CD4-positive, alpha-beta T cell treated with Interleukin-4 for 1 hour (primary cell): ENCODE measurements at places on chromosomes 7 and 10.

GRCh38 chr7:73700069-73700423, 16.6 kb downstream of the BUD23 start:
- DNase-seq, result no peak

- DNase-seq, result no peak
Measured at GRCh38 chr7:108247614-108248013, 117.5 kb upstream of the LAMB4 start.

DNA sequence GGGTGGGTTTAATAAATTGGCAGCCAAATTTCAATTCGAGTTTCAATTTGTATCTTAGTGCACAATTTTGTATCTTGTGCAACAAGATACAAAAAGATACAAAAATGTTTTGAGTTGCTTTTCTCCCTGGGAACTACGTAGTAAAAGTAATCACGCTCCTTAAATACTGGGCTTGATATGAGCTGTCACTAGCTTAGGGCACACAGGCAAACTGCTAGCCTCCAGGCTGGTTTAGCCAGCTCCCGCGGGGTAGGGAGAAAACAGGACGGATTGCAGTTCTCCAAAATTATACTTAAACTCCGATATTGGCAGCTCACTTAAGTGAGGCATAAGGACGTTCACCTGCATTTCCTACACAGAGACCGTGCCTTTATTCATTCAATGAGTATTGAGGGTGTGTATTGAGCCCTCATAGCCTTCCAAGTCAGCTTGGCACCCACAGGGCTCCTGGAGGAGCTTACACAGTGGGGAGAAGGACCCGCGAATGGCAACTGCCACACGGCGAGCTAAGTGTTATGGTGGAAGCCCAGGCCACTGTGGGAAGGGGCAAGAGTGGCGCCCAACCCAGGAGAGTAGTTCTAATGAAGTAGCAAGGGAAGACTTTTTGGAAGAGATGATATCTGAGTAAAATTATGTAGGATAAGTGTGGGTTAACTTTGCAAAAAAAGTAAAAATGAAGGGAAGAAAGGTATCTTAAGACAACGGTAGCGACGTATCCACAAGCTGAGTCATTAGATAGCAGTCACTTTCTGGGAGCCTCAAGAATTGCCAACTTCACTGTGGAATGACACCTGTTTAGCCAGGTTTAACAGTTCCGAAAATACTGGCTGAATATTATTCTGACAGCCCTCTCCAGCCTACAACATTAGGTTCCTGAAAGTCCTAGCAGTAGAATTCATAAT, 1.6 kb upstream of the EPC1 start:
- no peak for DNase-seq

DNA sequence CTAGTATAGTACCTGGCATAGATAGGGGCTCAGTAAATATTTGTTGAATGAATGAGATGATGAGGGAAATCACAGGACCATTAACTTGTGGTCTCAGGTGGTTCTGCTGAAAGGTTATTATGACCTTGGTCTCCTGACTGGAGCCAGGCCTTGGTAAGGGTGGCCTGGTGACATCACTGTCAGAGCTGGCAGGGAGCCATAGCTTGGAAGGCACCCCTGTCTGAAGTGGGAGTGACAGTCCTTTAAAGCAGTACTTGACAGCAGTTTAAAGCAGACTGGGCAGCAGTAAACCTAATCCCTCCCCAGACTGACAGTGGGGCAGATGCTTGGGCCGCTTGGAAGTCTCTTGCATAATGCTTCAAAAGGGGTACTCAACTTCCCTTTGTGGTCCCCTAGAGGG, 13.4 kb downstream of the DPCD start:
- no peak for DNase-seq

DNA sequence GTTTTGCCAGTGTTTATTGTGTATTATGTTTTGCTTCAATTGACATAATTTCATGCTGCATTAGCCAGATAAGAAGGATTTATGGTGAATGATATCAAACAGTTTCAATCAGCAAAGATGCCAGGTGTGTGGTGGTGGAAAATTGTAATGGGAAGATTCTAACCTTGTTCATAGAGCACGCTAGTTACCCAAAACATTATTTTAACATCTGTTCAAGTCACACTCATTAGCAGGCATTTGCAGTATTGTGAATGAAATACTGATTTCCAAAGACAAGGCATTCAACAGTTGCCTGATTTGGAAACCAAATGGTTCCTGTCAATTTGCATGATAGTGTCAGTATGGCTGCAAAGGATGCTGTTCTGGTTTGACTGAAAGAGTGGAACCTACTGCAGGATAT, 129.7 kb downstream of the EPC1 start:
- no peak for DNase-seq

DNA sequence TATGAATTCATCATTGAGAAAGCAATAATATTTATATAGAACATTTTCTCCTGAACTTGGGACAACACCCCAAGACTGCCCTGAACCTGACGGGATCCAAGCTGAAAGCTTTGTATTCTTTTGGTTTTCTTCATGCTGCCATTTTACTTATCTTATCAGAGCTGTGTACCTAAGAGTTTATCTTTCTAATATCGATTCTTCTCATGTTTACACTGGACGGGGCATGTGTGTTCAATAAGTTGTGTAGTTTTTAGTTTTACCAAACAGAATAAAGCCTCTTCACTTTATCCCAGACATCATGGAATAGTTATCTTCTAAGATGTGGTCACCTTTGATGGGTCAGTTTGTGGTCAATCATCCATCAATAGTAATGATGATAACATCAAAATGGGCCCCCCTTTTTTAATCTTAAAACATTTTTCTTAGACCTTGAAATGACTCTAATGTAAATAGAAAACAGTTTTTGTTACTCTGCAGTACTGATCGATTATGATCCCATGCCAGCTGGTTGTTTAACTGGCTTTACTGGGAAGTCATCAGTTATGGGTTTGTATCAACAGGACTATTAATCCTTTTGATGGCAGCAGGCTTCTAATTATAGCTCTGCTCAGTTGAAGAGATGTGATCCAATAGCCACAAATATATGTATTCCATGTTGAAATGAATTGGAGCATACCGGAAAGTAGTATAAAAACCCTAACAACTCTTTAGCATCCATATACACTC, 446.1 kb downstream of the KCNMA1 start:
- no peak for DNase-seq

- DNase-seq, result no peak
Measured at GRCh38 chr10:13390604-13391522, 42.8 kb upstream of the SEPHS1 start.

GRCh38 chr7:132933072-132933458, 148.8 kb downstream of the CHCHD3 start:
- no peak for DNase-seq

DNA sequence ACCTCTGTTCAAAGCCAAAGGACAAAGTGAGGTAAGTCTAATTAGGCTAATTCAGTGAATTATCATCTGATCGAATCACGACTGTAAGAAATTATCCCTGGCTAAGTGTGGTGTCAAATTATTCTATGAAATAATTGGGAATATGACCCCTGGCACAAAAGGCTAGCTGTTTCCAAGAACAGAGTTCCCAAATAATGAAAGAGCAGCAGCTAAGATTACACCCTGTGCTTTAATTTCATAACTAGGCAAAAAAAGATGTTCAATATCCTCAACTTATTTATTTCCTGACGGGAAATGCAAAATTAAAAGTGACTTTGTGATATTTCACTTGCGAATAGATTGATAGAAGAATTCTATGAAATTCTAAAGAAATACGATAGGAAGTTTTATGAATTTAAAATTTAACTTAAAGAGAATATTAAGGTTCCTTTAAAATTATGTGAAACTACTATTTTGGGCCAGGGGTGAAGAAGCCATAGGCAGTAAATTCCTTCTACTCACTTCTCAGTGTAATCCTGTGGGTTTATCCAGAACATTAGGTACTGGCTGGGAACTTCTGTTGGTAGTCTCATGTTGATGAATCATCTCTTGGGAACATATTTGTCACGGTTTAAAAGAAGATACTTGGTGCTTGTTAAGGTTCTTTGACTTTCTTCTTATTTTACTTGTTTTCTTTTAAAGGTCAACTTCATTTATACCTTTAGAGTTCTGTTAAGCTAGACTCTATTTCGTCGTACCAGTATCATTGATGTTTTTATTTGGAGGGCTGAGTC, 148.5 kb downstream of the POLR1F start:
- no peak for DNase-seq

DNA sequence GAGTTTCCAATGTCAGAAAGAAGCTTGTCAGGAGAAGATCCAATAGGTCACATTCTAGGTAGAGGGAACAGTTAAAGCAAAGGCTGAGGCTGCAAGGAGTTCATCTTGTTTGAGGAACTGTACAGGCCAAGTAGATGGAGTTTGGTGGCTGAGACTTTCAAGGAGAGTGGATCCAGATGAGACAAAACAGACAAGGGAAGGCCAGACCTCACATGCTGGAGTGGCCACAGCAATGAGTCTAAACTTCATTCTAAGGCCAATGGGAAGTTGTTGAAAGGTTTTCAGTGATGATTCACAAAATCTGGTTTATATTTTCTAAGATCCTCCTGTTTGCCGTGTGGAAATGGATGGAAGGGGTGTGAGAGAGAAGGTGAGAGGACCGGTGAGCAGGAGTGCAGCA, 40.0 kb downstream of the EPDR1 start:
- DNase-seq, result no peak

DNA sequence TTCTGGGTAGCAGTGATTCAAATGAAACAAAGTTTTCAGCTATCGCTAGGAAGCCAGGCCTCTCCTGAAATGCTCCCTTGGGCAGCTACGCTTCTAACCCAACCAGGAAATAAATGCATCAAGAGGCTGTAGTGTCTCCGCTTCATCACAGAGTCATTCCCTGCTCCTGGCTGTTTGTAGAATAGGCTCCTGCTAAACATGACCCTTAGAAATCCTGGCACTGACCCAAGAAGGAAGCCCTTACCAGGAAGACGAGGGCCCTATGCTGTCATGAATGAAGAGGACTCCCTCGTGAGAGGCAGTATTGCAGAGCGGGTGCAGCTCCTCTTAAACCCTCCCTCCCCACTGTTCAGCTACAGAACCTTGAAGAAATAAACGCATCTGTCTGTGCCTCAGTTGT, 48.3 kb downstream of the NOD1 start:
- no peak for DNase-seq

GRCh38 chr10:28545967-28546644, 13.2 kb downstream of the WAC start:
- no peak for DNase-seq

- no peak for DNase-seq
Measured at GRCh38 chr7:5708271-5708670, 73.2 kb downstream of the RNF216 start.

GRCh38 chr7:88072715-88073055, 138.6 kb downstream of the ADAM22 start:
- no peak for DNase-seq

DNA sequence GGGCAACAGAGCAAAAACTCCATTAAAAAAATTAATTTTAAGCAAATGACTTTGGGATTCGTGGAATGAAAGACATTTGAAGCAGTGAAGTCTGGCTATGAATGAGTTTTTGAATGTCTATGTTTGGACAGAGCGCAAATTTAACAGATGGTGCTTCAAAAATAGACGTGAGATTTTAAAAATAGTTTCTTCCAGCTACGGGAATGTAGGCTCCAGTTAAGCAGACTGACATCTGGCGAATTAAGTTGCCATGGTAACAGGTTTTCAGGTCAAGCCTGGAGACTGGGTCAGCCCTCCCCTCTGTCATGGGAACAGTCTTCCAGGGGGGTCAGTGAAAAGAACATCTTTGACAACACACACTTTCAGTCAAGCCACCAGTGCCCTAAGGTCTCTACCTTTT, 62.0 kb downstream of the MYOF start:
- DNase-seq, result no peak

GRCh38 chr10:79129361-79129997, 60.7 kb downstream of the ZMIZ1 start:
- DNase-seq, result no peak

- DNase-seq, result no peak
Measured at GRCh38 chr7:74483402-74484336, 30.0 kb downstream of the GTF2IRD1 start.

DNA sequence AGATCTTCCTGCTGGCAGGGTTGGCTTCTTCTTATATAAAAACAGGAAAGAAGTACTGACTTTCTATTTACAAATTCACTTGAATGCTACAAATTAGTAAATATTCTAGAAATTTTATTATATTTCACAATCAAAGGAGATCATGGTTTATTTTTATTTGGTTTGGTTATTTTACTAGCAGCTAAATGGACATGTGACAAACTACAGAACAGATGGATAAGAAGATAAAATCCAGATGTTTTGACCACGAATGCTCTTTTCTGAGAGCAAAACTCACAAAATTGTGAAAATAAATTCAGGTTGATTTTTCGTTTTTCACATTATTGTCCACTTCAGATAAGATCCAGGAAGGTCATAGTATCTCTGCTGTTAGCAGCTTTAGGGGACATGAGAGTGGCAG, 55.4 kb downstream of the CACNA2D1 start:
- no peak for DNase-seq

DNA sequence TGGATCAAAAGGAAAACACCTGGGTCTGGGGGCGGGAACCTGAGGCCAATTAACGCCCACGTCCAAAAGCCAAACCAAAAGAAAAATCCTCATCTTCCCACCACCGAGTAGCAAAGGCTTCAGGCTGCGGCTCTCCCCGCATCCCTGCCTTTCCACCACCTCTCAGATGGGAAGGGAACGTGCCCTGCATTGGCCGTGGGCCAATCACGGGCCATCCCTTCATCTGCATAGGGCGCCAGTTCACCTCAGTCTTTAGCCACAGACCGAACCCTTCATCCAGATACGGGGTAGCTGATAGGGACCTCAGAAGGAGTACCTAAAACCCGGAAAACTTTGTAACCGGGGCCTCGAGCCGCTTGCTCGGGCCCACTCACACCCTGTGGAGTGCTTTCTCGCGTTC, 626 bp downstream of the PRPF18 start:
- no peak for DNase-seq

GRCh38 chr7:26965724-26966123, 101.3 kb upstream of the SKAP2 start:
- no peak for DNase-seq

GRCh38 chr10:99369126-99369525, 40.0 kb downstream of the CNNM1 start:
- no peak for DNase-seq

DNA sequence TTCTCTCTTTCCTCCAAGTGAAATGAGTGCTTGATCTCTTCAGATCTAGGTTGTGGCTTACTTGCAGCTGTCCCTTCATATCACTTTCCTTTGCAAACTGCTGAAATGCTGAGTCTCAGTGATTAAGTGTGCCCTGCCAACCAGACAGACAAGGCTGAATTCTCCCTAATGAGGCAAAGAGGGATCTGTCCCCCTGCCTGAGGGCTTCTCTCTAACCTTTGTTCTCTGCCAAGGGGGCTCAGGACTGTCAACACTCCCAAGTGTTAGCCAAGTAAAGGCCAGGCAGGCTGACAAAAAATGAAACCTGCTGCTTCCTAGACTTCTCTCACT, at the start of gene MSS51:
TSS of gene MSS51 (minus strand) at position 24 of the 330 bp plus-strand sequence. CDS start 5,277 bp downstream, outside the sequence.
- DNase-seq, result no peak

GRCh38 chr7:158076656-158077055, 511.0 kb downstream of the PTPRN2 start:
- no peak for DNase-seq

DNA sequence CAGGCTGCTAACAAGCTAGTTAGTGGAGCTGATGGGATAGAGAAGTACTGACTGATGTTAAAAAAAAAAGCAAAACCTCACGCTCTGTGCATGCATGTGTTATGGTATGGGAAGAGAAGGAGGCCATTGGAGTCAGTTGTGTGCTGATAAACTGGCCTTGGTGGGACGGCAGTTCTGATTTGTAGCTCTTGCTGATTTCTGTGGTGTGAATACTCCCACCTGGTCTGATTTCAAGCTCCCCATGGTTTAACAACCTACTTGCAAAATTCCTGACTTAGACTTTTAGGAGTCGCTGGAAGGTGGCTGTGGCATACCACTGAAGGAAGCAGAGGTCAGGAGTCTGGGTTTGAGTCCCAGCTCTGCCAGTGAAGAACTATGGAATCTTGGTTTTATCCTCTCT, 15.2 kb downstream of the CAMK1D start:
- no peak for DNase-seq
